ENCODE measurements at places on chromosomes 3 and 15.

- peak; percentile 17 for DNase-seq
These were observed 8.9 kb downstream of the ECE2 start for GRCh38 chr3:184284696-184285095.

DNA sequence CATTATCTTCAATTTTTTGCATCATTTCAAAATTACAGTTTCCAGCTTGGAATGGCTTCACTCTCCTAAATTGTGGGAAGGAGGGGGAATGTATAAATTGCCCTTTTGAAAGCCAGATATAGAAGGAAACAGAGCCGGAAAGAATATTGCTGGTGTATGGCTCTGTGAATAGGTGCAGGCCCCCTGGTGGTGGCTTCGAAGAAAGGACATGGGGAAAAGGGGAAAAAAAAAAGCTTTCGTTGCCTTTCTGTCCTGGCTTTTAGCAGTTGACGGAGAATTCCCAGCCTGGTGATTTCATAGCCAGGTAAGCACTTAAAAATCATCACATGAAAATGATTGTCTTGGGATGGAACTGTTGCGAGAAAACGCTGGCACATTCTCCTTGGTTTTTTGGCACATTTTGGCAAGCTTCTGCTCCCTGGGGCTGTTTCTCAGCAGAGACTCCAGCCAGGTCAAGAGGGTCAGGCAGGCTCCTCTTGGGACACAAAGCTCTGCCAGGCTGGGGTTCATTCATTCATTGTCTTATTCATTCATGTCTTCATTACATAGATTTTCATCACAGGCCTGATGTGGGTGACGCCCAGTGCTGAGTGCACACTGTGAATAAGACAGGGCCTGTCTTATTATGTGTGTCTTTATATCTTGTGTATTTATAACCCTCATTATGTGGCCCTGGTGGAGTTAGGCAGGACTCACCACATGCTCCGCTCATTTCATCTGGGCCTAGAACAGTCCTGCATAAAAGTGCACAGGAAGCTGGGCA, 300.0 kb upstream of the TPM1 start:
- peak; percentile 23 for DNase-seq

- no peak for DNase-seq
These were observed 72.3 kb downstream of the CLDN11 start for GRCh38 chr3:170490828-170491560.

DNA sequence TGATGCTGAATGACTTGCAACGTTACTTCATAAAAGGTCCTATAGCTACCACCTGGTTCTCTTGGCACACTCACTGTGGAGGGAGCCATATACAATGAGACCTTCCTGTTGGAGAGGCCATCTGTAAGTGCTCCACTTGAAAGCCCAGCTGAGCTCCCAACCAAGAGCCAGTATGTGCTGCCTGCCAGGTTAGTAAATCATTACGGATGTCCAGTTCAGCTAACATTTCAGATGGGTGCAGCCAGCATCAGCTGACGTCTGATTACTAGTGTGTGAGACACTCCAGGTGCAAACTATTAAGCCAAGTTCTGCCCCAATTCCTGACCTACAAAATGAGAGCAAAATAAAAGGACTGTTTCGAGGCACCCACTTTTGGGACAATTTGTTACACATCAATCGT, 274.4 kb upstream of the ROBO2 start:
- no peak for DNase-seq

DNA sequence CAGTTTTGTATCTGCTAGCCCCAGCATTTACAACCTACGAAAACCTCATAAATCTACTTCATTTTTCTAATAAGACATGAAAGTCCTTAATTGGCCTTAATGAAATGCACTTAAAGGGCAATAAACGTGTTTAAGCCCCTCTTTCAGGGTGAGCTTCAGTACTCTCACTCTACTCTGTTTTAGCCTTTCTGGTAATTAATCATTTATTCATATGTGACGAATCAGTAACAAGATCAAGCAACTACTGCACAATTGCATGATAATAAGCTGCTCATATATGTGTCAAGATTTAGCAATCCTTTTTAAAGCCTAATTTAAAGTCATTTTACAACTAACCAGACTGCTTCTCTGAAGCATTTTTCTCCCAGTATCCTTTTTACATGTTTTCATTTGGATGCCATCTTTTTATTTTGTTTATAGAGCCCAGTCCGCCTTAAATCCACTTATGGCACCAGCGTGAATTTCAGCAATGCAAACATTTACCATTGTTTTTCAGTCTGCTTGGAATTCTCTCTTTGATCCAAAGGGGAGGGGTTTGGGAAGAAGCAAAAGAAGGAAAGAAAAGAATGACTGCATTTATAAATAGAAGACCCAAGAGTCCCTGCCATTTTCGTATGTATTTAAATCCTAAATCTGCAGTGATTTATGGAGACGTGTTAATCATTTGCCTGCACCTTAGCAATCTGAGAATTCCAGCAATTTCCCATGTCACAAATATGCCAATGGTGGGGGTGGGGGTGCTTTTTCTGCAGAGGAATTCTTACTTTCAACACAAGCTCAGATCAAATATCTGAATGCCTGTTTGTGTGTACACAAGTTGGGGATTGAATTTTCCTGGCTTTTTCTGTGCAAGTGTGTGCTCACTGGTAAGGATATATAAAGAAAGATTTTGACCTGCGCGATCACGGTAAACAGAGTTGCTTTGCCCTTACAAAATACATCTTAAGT, 230.8 kb upstream of the TBC1D5 start:
- no peak for DNase-seq

- DNase-seq = no peak
These were observed 6.0 kb downstream of the SPATA12 start for GRCh38 chr3:57066471-57066870.

- no peak for DNase-seq
These were observed 25.9 kb upstream of the RAB6B start for GRCh38 chr3:133921592-133921991.

GRCh38 chr15:86041399-86041798, 38.3 kb upstream of the AGBL1 start:
- DNase-seq = no peak

GRCh38 chr3:186757686-186758220, 25.6 kb upstream of the EIF4A2 start:
- no peak for DNase-seq

- no peak for DNase-seq
These were observed 23.9 kb upstream of the CTXND1 start for GRCh38 chr15:80275961-80276360.

DNA sequence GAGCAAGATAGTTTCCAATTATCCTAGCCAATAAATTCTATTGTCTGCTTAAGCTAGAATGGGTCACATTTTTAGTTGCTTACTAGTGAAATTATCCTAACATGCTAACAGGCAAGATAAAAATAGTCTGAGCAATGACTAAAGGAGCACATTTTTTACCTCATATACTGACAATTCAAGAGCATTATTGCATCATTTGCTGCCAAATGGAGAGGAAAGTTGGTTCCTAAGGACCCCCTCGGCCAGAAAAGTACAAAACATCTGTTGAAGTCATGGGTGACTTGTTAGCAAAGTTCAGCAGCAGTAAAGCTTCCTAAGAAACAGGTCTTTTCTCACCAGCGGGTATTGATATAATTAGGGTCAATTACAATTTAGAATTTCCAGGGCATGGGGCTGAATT, 1001.0 kb downstream of the FHIT start:
- no peak for DNase-seq

- no peak for DNase-seq
These were observed 99.3 kb downstream of the WNT7A start for GRCh38 chr3:13780432-13781176.

DNA sequence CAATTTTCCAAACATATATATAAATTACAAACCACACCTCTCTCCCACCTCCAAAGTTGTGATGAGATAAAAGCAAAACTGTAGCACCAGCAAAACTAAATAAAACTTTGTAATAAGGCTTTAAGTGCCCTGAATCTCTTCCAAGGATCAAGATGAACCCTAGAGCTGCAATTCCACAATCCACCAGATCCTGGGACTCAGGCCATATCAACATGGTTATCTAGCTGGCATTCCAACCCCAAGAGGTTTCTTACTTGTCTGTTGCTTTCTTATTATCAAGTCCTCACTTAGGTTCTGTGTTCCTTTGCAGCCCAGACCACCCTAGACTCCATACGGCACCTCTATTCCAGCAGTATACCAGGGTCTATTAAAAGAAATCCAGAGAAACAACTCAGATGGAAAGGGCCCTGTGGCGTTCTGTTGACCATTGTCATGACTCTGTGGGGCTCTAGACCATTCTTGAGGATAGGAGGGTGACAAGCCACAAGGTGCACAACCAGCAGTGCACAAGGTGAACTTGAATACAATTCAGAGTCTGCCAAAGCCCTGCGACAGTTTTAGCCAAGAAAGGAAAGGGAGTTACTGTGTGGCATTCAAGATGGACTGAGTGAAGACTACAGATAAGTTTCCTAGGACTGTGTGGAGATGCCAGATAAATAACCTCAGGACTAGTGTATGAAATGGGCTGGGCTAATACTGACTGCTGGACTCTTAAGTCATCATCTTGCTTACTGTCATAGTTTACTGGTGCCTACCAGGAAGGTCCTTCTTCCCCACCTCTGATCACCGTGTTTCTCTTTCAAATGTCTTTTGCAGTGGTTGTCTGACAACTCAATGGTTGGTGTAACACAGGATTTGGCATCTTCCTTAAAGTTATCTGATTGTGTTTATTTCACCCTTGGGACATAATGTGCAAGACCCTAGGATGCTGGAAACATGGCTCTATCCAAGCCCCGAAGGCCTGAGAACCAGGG, 27.2 kb downstream of the ACKR2 start:
- no peak for DNase-seq

DNA sequence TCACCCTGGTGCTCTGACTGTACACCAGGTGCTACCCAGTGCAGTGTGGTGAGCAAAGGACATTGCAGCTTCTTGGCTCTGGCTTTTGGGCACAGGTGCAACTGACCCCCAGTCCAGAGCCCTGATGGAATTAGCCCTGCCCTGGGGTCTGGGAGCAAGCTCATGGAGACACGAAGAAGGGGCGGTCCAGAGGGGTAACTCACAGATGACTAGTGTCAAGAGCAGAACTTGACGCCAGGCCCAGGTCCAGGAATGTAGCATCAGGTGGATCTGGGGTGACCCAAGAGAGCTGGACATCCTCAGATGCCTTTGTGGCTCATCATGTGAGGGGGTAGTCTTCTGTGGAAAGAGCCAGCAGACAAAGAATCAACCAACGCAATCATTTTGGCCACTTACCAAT, 88.9 kb downstream of the ASB7 start:
- DNase-seq = no peak

Measured in CD4-positive, alpha-beta T cell treated with Interleukin-6 at 100 ng/mL for 8 hours (primary cell).